Endothelial cell of umbilical vein (primary cell): ENCODE measurements at places on chromosomes 3 and 15. TPM values are rescaled to one million over a fixed set of nuclear protein-coding genes. Genes with fewer than 3 reads are reported as not detected.
A peak's percentile ranks its signal among the peaks of the same experiment; 100 is the strongest.

GRCh38 chr3:116734243-116734642 is 24.7 kb downstream of the TUSC7 start:
- no peak for DNase-seq

DNA sequence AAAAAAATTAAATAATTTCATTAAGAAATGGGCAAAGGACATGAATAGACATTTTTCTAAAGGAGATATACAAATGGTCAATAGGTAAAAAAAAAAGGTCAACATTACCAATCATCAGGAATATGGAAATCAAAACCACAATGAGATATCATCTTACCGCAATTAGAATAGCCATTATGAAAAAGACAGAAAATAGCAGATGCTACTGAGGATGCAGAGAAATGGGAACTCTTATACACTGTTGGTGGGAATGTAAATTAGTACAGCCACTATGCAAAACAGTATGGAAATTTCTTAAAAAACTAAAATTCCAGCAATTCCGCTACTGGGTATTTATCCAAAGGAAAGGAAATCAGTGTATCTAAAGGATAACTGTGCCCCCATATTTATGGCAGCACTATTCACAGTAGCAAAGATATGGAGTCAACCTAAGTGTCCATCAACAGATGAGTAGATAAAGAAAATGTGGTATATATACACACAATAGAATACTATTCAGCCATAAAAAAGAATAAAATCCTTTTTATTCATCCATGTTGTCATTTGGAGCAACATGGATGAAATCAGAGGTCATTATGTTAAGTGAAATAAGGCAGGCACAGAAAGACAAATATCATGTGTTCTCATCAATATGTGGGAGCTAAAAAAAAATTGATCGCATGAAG is 132.4 kb downstream of the RPL22L1 start:
- DNase-seq: no peak

DNA sequence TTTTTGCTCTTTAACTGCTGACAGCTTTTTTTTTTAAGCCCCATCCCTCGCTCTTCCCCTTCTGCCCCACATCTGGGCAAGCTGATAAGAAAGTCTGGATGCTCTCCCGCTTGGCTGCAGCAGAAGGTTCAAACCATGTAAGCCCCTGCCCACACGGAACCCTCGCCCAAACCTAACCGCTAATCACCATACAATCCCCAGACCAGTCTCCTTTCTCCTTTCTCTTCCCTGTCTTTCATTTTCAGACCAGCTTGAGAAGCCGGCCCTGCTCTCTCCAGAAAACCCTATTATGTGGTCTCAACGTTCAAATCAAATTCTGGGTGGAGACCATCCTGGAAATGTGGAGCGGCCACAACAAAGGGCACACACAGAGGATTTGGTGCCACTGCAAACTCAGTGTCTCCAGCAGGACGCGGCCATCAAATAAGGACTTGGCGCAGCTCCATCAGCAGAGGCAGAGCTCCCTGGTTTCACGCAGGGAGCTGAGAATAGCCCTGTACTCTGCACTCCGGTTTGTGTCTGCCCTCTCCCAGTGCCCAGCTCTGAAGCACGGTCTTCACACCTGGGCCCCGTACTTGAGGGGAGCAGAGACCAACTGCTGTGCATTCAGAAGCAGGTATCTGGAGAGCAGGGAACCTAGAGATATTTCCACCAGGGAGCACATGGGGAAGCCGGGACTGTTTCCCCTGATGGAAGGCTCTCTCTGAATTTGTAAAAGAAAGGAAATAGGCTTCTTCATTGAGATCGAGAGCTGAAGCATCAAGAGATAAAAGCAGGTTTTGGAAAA is 92.6 kb downstream of the XXYLT1 start:
- peak; percentile 46 for DNase-seq

The CEP19 gene
- polyA plus RNA-seq: 0.53 and 0.87 TPM in 2 replicates

The CYP1A1 gene
- 12.8 and 13.1 TPM in 2 replicates for polyA plus RNA-seq

The GOLGA8R gene
- 0.14 and 0.35 TPM in 2 replicates for polyA plus RNA-seq

DNA sequence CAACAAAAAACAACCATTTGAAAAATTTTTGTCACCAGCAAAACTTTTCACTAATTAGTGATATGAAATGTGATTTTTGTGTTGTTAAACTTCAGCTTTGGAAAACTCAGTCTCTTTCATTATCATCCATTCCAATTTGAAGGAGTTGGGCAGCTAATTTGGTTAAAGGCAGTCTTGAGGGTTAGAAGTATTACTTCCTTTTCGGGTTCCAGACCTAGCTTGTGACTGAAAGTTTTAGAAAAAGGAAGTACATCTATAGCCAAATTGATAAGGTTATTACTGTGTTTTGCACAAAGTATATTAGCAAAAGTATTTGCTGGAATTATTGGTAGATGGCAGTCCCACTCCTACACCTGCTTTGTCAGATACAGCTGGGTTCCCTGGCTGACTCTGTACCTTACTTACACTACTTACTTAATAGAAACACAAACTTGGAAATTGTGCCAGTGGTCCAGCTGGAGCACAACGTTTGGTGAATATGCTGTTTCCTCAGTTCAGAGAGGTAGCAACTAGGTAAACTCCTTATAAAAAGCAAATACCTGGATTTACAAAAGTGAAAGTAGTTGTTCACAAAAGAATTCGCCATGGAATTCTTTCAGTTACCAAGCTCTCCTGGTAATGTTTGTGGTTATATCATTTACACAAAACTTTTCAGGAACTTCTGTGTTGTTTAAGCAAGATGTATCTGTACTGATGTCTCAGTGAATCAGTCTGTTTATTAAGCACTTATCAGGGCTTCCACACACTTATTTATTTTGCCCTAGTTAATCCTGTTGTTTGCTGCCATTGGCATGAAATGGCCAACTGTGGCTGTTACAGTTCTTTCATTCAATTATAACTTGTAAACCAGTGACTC is 31.6 kb downstream of the TIPARP start:
- DNase-seq: no peak

The ARGFX gene
- not detected in 2 replicates for polyA plus RNA-seq

- DNase-seq: peak; percentile 13
Measured at GRCh38 chr3:46692566-46692990, 901 bp downstream of the ALS2CL start.
